Stimulated activated CD8-positive, alpha-beta memory T cell treated with anti-CD3 and anti-CD28 coated beads, Interleukin-15, amount 100 ng/mL, for 48 hours (primary cell): ENCODE measurements at places on chromosomes 7 and 10.

DNA sequence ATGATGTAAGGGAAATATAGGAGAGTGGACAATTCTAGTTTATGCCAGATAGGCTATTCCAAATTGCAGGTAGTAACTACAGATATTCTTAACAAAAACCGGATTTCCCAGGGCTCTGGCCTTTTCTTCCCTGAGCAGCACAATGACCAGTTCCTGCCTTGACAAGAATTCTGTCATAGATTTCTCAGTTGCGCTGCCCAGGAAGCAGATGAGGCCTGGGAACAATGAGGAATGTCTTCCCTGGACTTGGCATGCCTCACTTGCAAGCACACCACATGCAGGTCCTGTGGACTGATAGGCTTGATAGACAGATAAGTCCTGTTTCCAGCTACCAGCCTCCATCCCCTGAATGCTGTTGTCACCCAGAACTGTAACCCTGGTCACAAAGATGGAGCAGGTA lies 174.5 kb upstream of the PRSS58 start:
- no peak for DNase-seq

GRCh38 chr7:3432911-3433310 lies 131.9 kb downstream of the SDK1 start:
- DNase-seq, result no peak

DNA sequence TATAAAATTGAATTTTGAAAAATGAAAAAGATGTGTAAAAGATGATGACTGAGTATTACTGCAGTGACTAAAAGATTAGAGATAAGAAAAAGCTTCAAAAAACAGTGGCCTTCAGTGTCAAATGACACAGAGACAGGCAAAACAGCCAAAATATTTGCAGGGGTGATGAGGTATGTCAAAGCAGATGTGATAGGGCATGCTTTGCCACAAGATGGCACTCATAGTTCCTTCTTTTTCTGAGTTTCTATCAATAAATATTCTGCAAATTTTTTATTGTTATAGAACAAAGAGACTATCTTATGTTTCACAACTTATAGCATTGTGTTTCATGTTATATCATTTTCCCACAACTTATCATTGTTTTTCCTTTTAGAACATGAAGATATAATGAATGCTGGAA lies 344.1 kb upstream of the HPS1 start:
- DNase-seq, result no peak

- no peak for DNase-seq
Measured at GRCh38 chr10:108069096-108069495, 904.6 kb upstream of the SORCS1 start.

DNA sequence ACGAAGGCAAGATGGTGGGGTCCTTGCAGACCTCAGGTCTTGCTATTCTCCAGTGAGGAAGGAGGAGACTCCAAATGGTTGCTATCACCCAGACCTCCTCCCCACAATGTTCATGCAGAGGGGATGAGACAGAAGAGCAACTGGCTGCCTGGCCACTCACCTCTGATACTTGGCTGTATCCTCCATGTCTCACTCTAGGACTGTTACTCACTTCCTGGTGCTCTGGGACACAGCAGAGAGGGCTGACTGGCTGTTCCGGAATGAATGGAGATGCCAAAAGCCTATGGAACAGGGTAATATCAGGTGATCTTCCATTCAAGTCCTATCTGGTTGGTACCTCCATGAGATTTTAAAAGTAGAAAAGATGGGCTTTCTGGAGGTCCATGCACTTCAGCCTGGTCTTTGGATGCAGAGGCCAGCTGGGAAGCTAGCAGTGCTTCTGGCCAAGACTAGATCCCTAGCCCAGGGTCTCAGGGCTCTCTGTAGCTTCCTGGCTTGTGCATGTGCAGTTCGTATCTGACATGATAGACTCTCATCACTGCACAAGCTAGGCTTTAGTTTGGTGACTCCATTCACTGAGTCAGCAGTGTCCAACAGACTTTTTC lies 27.0 kb upstream of the ABI1 start:
- DNase-seq, result no peak

- no peak for DNase-seq
Measured at GRCh38 chr7:82715344-82715743, 271.8 kb upstream of the CACNA2D1 start.

GRCh38 chr10:27197980-27198620 lies 42.5 kb downstream of the ACBD5 start:
- DNase-seq, result no peak

- DNase-seq, result no peak
Measured at GRCh38 chr10:96609510-96609909, 22.7 kb upstream of the TM9SF3 start.

DNA sequence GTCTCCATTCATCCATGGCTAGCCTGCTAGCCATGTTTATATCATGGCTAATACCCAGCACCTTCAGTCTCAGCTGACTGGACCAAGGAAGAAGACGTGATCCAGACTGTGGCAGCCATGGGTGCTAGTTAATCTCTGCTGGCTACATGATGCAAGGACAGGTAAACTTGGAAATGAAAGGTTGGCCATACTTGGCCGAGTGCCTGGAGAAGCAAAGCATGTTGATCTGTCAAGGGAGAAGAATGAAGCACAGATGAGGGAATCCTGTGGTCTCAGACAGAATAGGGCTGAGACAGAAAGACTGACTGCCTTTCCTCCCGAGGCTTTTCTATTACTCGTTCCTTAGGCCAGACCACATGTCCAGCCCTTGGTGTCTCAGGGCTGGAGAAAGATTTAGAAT lies 41.1 kb downstream of the CPVL start:
- DNase-seq, result no peak

DNA sequence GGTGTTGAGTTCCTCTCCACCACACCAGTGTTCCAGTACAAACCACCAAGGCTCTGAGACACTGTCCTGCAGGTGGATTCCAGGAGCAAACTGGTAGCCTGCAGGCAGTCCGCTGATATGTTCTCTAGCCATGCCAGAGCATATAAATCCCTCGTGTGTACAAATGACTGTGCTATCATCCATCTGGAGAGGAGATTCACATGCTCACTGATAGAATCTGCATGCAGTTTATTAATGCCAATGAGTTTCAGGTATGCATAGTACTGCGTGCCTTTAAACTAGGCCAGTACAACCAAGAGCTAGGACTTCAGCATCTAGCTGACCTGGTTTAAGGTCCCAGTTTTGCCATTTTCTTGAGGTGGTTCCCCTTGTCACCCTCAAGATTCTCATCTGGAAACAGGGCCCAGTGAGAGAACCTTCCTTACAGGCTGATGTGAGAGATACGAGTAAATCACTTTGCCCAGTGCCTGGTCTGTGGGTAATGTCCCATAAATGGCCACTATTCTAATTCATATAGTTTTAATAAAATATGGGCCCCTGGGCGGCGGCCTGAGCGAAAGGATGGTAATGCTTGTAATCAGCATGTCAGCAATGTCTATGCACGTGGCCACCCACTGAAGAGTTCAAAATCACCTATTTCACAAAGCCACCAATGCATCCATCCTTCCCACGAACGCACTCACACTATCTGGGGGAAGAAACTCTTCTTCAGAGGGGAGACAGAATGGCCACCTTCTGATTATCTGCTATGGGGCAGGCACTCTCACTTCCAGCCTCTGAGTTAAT lies 268.0 kb upstream of the ZMIZ1 start:
- no peak for DNase-seq

DNA sequence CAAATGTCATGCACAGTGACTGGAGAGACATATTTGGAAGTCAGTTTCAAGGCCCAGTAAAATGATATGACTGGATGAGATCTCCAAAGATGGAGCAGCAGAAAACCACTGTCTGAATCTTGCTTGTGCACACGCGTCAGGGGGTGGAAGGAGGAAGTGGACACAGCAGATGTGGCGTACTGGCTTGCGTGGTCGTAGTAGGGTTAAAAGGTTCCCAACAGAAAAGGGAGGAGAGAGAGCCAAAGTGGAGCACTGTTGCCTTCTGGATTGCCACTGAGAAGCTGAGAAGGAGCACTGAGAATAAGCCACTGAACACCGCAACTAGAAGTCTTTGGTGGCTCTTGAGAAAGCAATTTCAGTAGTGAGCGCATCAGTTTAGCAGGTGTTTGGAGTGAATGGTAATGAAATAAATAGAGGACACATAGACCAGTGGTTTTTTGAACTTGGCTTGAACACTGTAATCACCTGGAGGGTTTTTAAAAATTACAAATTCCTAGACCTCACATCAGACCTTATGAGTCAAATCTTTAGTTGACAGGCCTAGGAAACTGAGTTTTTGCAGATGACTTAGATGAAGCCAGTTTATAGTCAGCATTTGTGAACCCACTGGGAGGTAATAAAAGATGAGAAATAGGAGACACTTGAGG lies 227.3 kb downstream of the PTEN start:
- DNase-seq, result no peak
